ENCODE measurements at places on chromosomes 3 and 15.

- DNase-seq, result no peak
Measured at GRCh38 chr3:4495294-4496086, 2.3 kb downstream of the ITPR1 start.

DNA sequence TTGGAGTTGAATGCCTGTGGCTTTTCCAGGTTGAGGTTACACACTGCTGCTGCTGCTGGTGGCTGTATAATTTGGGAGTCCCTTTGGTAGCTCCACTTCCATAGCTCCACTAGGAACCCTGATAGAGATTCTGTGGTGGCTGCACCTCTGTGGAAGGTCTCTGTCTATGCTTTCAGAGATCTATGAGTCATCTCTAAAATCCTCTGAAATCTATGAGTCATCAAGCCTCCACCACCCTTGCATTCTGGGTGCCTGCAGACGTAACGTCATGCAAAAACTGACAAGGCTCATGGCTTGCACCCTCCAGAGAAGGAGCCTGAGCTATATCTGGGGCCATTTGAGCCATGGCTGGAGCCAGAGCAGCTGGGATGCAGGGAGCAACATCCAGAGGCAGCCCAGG, 1037.0 kb upstream of the CFAP20DC start:
- peak; percentile 28 for DNase-seq

DNA sequence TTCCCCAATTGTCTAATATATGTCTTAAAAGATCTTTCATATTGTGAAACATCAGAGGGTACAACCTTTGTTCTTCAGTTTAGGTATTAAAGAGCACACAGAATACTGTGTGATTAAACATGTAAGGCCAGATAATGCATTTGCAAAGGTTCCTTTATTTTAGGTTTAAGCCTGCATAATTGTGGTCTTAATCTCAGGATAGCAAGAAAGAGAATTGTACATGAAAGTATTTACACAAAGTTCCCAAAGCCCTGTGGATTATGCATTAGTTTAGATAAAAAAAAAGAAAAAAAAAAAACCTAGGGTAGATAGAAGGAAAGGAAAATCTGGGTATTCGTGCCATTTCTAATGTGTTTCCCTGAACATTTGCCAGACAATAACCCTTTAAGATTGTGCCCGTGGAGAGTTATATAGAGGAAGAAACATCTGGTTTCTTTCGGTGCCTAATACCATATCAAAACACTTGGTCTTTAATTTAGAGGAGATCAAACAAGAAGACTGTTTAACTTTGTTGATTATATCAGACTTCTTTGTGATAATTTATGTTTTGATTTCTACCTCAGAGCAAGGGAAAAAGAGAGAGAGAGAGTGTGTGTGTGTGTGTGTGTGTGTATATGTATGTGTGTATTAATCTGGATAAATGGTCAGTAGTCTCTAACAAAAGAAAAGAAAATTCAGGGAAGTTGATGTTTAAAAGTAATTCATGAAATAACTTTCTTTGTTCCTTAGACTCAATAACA, 139.6 kb upstream of the CGNL1 start:
- DNase-seq, result no peak

DNA sequence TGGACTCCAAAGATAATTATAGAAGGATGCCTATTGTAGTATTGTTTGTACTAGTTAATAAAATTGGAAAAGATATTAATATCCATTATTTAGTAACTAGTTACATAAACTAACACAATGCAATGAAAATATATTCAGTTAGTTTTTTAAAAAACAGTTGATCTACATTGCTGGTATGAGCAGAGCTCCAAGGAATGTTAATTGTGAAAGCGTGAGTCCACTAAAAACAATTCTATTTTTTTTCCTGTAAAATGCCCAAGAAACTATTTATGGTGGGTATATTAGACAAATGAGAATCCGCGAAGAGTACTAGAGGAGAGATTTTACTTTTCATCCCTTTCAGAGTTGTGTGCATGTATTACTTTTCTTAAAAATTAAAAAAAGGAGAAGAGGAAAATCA, 104.3 kb downstream of the MCTP2 start:
- DNase-seq, result no peak

- peak; percentile 59 for DNase-seq
Measured at GRCh38 chr3:143429628-143430514, 310.3 kb downstream of the CHST2 start.

DNA sequence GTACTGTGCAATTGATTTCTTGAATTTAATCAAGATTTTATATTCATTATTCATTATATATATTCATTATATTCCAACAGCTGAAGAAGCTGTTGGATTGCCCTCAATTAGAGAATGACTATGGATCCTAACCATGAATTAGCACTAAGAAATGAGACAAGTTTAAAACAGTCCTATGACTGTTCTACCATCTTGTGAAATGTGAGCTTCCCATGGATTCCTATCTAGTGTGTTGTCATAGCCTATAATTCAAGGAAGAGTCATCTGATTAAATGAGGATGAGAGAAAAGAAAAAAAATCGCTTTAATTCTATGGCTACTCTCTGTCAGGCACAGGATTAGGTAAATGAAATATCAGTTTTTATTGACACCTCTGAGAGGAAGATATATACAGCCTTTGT, 696.6 kb upstream of the NAALADL2 start:
- DNase-seq, result peak; percentile 12

GRCh38 chr3:13708301-13708700, 159.4 kb downstream of the FBLN2 start:
- no peak for DNase-seq

GRCh38 chr3:110743202-110743601, 328.4 kb upstream of the NECTIN3 start:
- DNase-seq, result no peak

DNA sequence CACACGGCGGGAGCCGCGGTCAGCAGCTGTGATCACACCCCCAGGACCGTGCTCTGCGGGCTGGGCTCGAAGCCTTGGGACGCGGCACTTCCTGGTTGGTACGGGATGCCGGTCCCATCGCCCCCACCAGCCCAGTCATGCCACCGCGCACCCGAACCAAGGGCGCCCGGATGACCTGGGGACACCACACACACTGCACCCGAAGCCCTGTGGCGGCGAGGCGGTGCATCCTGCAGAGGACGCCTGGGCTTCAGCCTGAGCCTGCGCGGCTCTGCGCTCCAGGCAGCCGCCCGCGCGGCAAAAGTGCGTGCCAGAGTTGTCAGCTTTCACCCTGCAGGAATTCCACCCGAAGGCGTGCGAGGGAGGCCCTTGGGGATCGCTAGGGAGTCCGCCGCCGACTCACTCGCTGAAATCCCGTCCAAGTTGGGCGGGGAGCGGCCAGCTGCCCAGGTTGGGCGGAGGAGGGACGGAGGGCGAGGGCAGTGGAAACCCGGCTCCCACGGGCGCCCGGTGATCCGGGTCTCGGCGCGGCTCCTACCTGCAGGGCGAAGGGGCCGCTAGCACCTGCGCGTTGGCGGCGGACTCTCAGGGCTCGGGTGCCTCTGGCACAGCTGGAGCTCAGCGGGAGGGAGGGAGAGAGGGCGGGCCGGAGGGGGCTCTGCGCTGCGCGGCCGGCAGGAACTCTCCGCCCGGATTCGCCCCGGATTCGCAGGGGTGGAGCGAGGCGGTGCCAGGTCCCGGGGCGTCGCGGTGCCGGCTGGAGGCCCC, at the start of gene PLD1:
Gene PLD1, minus strand, starts transcription at position 623 of the 768 bp plus-strand sequence. CDS start 72,432 bp downstream, outside the sequence.
- peak; percentile 90 for DNase-seq

DNA sequence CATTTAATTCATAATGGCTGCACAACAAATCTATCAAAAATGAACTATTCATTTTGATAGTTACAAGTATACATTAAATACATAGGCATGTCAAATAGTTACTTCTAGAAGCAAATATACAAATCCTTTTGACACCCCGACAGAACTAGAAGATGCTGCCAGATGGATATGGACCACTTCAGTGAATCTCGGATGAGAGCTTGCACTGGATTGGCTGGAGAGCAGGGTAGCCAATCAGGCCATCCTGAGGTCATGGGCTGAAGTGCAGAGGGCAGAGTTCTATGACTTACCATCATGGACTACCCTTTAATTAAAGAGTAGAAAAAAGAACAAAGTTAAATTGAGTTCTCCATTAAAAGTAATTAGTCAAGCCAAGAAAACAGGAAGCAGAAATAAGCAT, 8.3 kb downstream of the CCNL1 start:
- DNase-seq, result no peak

- peak; percentile 77 for DNase-seq
Measured at GRCh38 chr15:75673426-75674235, 25.9 kb downstream of the SNX33 start.

- no peak for DNase-seq
Measured at GRCh38 chr15:60001610-60002527, 2.2 kb upstream of the FOXB1 start.
